ENCODE measurements at places on chromosomes 12 and 14.

DNA sequence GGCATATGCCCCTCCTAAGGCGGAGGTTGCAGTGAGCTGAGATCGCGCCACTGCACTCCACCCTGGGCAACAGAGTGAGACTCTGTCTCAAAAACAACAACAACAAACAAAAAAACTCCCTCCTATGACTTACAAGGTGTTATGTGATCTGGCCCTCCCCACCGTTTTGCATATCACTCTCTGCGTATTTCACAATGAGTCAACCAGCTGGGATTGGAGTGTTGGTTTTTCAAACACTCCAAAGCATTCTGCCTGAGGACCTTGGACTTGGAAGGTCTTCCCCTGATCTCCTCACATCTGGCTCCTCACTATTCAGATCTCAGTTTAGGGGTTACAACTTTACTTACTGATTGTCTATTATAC, 14.0 kb downstream of the MANSC1 start:
- DNase-seq: no peak

GRCh38 chr12:106142591-106143261, 4.0 kb upstream of the NUAK1 start:
- no peak for DNase-seq

DNA sequence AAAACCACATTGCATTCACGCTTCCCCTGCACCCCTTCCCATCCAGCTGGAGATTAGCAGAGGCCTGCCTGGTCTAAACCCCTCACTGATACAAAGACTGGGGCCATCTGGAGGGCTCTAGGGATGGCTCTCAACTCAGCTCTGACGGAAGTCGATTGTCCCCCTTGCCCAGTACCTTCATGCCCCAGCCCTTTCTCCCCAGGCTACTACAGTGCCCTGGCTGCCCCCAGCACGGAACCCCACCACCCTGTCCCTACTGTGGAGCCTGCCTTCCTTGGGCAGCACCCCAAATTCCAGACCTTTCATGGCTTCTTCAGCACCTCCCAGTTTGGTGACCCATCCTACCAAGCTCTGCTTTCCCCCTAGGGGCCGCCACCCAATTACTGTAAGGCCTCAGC, 25.6 kb downstream of the ZFP36L1 start:
- DNase-seq: no peak

- no peak for DNase-seq
Observed at GRCh38 chr14:72763892-72764291, 130.0 kb downstream of the DPF3 start.

- DNase-seq: no peak
Observed at GRCh38 chr12:20372326-20373096, 4.2 kb downstream of the PDE3A start.

Measured in hematopoietic multipotent progenitor cell treated with erythropoietin and hydrocortisone succinate and interleukin-3 and kit ligand, for 6 days (in vitro differentiated cells).